ENCODE measurements at places on chromosomes 13 and 19.

DNA sequence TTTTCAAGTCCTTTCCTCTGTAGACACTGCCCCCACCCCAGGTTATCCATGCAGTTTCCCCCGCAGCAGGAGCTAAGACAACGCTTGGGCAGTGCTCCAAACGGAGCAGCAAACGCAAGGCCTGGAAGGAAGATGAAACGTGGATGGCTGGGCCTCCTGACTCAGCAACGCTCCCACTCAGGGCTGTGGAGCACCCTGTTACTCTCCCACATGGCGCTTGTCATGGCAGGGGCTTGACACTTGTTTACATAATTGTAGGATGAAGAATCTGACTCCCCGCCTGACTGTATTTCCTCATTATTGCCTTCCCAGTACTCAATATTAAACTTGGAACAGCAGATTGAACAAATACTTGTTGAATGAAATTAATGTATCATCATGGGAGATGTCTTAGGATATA lies 799 bp upstream of the C1QTNF9B start:
- no peak for DNase-seq

GRCh38 chr13:38785490-38785889 lies 98.6 kb downstream of the FREM2 start:
- no peak for DNase-seq

GRCh38 chr19:1068009-1069001 lies 1.3 kb downstream of the ARHGAP45 start:
- peak; percentile 49 for DNase-seq

- DNase-seq: peak; percentile 82
Observed at GRCh38 chr13:30690282-30691188, 44.8 kb upstream of the ALOX5AP start.

DNA sequence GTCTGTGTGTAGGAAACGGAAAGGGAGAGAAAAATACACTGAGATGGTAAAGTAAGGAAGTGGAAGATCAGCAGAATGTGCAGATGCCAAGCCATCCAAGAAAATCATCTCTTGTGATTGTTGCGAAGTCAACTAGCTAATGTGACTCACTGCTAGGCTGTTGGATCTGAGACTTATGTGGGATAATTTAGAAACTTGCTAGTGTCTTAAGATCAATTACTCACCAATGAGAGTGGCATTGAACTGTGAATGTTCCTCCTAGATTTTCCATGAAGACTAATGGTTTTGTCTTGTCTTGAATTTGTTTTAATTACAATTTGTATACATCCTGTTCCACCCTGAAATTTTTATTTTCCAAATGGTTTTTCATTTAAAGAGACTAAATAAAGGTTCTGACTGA lies 771.6 kb downstream of the EFNB2 start:
- no peak for DNase-seq

- DNase-seq: peak; percentile 99
Observed at GRCh38 chr13:41668130-41668757, 210.9 kb downstream of the RGCC start.

GRCh38 chr13:98542568-98543377 lies 34.1 kb downstream of the STK24 start:
- no peak for DNase-seq

GRCh38 chr13:43113603-43114002 lies 90.2 kb downstream of the DNAJC15 start:
- no peak for DNase-seq

GRCh38 chr13:67136157-67136556 lies 94.0 kb downstream of the PCDH9 start:
- DNase-seq: no peak
